ENCODE measurements at places on chromosomes 4 and X.

GRCh38 chrX:118493016-118493415, 2.6 kb upstream of the DOCK11 start:
- DNase-seq = no peak

DNA sequence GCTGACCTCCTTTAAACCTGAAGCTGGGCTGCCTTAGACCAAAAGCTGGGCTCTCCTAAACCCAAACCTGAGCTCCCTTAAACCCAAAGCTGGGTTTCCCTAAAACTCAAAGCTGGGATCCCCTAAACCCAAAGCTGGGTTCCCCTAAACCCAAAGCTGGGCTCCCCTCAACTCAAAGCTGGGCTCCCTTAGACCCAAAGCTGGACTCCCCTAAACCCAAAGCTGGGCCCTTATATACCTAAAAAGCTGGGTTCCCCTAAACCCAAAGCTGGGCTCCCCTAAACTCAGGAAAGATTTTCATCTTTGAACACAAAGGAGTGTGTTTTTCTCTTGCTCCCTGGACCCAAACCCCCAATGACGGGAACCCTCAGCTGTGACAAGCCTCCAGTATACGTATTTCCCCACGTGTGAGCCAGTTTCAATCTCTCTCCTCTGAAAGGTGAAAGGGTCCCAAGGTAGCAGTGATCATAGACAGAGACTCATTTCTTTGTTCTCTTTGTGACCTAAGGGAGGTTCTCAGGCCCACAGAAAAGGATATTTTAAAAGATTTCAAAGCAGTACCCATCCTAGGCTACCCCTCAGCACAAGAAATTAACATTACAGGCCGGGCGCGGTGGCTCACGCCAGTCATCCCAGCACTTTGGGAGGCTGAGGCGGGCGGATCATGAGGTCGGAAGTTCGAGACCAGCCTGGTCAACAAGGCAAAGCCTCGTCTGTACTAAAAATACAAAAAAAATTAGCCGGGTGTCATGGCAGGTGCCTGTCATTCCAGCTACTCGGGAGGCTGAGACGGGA, 31.3 kb upstream of the ASMTL start:
- no peak for DNase-seq

GRCh38 chrX:95057341-95057740, 1383.3 kb downstream of the FAM133A start:
- DNase-seq = no peak

DNA sequence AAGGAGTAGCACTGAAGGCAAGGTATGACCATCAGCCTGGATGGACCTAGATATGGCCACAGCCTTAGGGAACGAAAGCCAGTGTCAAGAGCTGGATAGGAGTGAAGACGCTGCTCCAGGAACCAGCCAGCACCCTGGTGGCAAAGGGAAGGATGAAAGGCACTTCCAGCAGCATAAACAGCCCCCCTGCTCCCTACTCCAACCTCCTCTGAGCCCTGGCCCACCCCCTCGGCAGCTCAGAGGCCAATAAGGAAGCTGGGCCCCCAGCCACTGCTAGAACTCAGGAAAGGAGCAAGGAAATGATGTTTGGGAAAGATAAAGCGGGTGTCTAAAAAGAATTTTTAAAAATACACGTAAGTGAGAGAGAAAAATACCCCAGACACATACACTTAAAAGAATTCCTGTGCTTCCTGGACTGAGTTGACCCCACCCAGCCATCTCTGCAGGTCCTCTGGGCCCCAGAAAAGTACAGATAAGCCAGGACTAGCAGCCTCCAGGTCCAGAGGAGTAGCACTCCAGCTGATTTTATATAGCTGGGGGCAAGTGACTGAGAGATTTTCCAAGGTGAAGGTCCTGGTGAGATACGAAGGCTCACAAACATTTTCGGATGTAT, 170.4 kb downstream of the SHROOM4 start:
- DNase-seq = no peak

DNA sequence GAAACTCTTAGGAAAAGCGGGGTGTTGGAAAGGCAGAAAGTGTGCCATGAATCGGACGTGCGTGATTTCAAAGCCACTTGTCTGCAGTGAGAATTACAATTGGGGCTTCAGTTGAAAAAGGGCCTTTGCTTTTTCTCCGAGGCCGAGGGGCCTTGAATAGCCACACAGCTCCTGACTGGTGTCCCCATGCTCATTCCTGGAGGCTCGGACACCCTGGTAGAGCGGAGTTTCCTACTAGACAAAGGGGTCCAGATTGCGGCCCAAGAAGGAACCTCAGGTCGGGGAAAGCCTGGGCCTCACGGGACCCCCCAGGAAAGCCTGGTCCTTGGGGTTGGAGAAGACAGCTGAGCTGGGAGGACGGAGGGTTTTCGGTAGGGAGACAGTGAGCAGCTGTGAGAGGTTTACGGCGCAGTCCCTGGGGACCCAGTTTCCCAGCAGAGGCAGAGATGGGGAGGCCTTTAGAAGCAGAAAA, 3.0 kb upstream of the SHOX start:
- no peak for DNase-seq

- DNase-seq = no peak
These were observed 52.2 kb downstream of the IL1RAPL1 start for GRCh38 chrX:28639451-28639850.

DNA sequence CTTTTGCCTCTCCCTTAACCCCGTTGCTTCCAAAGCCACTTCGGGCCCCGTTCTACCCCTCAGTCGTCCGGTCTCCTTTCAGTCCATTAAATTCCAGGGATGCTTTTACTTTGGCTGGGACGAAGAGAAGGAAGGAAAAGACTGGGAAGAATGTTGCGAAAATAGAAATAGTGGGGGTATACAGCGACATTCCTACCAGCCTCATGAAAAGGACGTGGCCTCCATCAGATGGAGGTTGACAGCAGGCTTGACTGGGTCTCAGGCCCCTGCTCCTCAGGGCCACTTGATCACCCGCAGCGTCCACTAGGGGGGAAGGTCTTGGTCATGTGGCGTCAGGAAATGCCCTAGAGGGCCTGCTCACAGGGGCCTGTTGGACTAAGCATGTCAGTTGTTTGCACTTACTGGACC, 657 bp upstream of the ANKRD50 start:
- no peak for DNase-seq

DNA sequence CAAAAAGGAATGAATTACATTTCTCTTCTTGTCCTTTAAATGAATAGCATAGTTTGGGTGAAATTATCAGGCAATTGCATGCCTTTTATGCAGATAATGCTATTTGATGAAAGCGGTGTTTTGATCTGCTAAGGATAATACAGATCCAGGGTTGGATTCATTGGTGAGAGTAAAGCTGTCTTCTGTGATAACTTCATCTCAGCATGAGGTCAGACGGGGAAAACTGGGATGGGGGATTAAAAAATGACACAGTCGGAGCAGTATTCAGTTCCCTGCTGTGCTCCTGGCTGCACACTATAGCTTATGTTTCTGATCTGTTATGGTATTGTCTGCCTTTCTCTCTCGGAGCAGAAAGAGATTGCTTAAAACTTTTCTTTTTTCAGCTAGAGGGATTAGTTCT, 105.9 kb upstream of the TENM3 start:
- DNase-seq = no peak

DNA sequence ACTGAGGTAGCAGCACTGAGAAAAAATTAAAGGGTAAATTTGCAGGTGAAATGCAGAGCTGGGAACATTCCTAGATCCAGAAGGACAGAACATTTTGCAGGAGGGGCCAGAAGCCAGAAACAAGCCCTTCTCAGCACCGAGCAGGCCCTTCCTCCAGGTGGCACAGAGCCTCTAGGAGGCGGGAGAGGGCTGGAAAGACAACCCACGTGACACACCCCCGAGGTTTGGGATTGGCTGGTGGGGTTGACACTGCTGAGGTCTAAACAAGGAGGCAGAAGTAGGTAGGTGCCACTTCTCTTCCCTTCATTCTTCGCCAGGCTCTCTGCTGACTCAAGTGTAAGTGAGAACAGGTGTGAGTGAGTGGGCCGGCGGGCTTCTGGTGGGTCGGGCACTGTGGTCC, at the start of gene PAGE4:
Gene PAGE4 (plus strand): TSS at position 288 of the 400 bp plus-strand sequence. CDS start 1,126 bp downstream, outside the sequence.
- no peak for DNase-seq

- DNase-seq = no peak
These were observed 307.2 kb downstream of the SLC7A11 start for GRCh38 chr4:137934911-137935310.

DNA sequence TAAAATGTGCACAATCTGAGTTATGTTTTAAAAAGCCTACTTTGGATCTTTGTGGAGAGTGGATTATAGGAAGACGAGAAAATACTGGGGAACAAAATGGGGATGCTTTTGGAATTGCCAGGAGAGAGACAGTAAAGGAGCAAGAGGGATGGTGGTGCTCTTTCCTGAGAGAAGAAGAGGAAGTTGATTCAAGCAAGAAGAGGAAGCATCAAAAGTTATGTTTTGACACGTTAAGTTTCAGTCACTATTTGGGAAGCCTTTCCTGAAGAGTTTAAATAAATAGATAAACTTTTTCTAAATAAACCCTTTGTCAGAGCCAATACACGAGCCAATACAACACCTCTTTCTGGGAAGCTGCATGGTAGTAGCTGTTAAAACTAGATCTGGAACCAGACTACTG, 394.1 kb downstream of the GALNTL6 start:
- no peak for DNase-seq

DNA sequence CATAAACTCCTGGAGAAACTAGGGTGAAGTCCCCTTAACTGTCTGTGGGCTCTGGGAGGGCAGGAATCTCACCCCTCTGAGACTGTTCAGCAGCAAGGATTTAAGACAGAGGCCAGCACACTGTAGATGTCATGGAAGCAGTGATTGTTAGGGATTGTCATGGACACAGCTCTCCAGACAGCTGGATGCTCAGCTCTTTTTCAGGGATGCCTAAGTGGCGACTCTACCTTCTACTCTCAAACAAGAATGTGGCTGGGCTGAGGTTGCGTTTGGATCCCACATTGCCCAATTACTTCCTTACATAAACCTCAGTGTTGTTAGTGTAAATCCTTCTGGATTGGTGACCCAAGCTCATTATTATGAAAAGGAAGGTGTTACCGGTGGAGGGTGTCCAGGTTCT, 291.9 kb upstream of the VCX3A start:
- no peak for DNase-seq

- no peak for DNase-seq
These were observed 585 bp upstream of the SEC24D start for GRCh38 chr4:118836301-118837120.

GRCh38 chrX:31652650-31653049, 580.8 kb upstream of the FTHL17 start:
- no peak for DNase-seq

DNA sequence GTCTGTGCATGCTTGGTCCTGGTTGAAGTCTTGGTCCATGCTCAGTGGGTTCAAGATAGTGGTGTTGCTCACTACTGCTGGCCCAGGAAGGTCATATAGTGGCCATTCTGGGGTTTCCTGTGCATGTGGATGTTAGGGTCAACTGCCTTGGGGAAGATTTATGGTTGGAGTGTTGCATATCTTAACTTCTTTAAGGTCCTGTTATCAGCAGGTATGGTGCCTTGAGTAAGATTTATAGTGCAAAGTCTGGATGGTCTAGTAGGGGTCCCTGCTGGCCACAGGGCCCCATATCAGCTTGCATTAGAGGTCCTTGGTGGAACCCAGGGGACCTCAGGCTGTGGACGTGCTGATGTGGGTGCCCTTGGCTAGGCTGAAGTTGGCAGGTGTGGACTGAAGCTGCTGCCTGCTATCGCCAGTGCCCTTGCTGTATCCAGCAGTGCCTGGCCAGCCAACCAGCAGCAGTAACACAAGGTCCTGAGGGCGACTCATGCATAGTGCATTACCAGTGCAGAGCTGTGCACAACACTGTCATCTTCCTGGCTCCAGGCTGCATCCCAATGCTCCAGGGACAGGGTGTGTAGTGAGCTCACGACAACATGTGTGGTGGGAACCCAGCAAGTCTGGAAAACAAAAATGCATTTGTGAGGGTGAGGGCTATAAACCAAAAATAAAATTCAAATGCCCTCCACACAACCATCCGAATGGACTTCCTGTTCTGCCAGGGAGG, 61.0 kb downstream of the BEX3 start:
- DNase-seq = no peak

DNA sequence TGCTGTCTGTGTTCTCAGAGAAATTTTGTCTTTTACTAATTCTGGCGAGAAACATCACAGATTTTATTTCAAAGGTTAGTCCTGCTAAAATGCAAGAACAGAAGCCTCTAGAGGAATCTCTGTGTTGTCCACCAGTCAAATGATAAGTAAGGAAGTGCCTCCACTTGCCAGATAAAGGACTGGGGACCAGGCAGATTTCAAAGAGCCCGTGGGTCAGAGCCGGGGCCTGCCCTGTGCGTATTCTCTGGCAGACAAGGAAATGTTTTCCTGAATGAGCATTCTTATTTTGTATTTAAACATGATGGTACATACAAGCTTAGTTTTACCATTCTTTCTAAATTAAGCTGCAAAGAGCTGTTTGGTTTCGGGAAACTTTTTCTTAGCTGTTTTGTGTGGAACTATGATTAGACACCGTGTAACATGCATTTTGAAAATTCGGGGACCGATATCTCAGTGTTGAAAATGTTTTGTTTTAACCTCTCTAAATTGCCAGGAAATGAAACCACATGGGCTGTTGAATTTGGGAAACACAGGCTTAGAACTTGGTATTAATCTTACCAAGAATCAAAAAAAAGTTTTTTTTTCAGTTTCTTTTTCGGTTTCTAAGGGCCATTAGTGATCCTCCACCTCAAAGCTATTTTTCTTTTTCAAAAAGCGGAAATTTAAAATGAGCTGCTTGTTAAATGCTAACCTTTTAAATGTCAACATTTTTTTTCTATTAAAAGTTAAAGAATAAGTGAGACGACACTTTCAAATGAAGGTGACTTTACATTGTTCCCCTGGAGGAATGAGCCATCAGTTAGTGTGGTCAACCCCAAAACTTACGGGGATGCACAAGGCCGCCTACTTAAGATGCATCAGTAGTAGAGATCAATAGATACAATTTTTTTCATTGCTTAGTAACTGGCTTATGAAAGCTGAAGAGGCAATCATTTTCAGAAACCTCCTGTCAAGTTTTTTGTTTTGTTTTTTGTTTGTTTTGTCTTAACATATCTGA, 89.6 kb upstream of the MTM1 start:
- no peak for DNase-seq

DNA sequence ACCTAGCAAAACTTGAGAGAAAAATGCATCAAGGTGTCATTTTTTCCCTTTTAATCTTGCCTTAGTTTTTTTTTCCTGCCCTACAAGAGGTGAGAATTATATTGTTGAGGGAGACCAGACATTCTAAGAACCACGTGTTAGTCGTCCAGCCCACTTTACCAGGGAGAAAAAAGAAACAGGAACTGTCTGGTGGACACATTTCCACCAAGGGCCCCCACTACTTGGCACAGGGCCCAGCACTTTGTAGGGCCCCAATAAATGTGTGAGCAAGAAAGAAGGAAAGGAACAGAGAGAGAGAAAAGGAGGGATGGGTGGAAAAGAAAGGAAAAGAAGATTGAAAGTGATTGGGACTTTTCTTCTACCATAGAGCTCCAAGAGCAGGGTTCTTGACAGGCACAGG, 3.9 kb upstream of the EGFL6 start:
- no peak for DNase-seq

DNA sequence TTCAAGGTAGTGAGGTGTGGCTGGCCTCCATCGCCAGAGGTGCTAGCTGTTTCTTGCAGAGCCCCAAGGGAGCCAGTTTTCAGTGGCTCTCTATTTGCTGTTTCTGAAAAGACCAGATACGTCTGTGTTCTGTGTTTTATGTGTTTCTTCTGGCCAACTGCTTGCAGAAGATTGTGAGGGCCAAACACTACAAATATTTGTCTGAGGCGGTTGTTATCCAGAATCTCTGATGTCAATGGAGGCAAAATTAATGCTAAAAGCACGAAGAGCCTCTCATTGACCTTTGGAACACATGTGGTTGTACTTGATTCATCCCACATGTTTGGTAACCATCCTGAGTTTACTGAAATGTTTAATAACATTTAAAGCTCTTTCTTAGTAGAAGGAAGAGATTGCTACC, 113.9 kb downstream of the CT47B1 start:
- DNase-seq = no peak

Measured in NCI-H1048 (cell line).